ENCODE measurements at places on chromosomes 1 and 21.
A peak's percentile ranks its signal among the peaks of the same experiment; 100 is the strongest.

GRCh38 chr1:226123591-226124471 is 61.3 kb downstream of the H3-3A start:
- DNase-seq, result no peak

DNA sequence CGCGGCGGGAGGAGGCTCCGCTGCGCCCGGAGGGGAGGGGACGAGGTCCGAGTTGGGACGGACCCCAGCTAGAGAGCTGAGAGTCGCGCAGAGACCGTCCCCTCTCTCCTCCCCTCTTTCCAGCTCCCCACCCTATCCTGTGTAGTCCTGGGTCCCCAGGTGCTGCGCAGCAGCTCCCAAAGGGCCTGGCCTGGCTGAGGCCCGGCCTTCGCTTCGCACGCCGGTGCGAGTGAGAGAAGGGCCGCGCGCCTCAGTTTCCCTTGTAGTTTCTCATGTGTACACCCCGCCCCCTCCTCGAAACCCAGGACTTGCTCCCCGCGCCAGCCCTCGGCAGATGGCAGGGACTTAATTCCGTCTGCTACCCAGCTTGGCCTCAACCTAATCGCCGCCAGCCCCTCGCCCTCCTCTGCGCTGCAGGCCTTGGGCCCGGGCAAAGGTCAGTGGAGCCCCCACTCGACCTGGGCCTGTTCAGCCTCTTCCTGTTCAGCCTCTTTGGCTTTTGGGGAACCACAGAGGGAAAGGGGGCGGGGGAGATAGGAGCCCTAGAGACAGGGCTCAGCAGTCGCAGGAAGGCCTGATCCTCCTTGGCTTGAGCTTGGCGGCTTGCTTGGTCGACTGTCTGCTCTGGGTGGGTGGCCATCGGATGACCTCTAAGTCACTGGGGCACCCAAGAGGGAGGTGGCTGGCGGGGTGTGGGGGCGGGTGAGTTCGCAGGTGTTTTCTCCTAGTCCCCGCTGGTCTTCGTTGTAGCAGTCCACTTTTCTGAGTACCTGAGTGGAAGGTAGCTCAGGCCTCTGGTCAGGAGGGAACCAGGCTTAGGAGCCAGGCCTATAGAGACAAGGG is 1.0 kb downstream of the ZNF687 start:
- peak; percentile 72 for DNase-seq

DNA sequence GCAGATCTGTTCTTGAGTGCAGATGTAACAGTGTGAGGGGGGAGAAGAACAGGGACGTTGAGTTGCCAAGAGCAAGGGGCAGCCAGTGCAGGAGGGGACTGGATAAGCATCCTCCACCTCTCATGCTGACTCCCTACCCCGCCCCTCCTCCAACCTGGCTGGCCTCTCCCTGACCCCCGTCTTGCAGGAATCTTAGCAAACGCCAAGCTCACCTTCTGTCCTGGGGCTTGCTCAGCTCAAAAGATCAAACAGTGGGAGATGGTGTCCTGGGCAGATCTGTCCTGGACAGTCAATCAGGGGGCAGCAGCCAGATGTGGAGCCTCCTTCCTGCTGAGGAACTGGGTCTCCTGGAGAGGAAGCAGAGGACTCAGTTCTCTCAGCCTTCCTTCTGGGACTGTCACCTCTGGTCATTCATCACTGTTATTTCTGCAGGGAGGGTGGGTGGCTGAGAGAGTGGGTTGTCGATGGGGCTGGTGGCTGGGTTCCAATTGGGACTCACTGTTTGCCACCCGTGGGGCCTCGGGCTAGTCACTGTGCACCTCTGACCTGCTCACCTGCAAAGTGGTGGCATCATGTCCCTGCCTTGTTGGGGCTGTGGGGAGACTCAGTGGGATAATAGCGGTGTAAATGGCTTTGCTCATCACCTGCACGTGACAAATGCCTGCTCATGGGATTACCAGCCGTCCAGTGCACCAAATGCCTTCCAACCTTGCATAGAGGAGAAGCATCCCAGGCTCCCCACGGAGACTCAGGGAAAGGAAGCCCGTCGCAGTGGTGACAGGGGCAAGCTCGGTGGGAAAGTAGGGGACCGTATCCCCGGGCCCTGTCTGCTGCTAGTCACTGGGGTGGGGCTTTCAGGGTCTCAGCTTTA is 154.4 kb downstream of the PTPRU start:
- DNase-seq, result no peak

- DNase-seq, result no peak
These were observed 23.4 kb downstream of the RIPK4 start for GRCh38 chr21:41743321-41744027.

- no peak for DNase-seq
These were observed 153.4 kb downstream of the CLIC6 start for GRCh38 chr21:34822168-34822567.

DNA sequence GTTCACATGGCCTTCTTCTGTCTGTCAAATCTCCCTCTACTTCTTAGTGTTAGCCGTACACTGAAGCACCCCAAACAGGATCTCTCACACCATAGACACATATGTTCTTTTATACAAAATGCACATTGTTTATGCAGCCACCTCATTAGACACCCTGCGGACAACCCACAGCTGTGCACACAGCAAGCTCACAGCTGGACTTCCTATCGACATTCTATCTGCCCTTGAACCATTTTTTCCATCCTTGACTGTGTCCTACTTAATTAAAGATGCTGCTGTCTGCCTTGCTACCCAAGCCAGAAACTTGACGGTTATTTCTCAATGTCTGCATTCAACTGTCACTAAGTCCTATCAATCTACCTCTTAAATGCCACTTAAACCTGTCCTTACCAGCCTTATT is 3.2 kb upstream of the ZBTB21 start:
- peak; percentile 67 for DNase-seq

DNA sequence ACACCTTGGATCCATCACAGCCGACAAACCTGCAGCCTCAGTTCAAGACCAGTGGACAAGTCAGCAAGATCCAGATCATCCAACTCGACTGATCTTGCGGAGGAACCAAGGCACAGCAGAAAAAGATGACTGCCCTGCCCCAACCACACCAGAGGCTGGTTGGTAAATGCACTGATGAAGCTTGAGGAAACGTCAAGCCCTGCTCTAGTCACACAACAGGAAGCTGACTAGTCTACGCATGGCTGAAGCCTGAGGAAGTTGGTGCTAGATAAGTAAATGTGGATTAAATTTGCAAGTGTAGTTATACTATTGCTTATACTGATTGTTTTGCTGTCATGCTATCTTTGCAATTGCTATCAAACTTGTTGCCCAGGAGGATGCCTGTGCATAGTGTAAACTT is 89.0 kb downstream of the LIPI start:
- DNase-seq, result no peak
